OCI-LY7 (cell line): ENCODE measurements at places on chromosomes 3 and 15.

GRCh38 chr3:56052188-56052587 is 416.1 kb downstream of the ERC2 start:
- no peak for DNase-seq

DNA sequence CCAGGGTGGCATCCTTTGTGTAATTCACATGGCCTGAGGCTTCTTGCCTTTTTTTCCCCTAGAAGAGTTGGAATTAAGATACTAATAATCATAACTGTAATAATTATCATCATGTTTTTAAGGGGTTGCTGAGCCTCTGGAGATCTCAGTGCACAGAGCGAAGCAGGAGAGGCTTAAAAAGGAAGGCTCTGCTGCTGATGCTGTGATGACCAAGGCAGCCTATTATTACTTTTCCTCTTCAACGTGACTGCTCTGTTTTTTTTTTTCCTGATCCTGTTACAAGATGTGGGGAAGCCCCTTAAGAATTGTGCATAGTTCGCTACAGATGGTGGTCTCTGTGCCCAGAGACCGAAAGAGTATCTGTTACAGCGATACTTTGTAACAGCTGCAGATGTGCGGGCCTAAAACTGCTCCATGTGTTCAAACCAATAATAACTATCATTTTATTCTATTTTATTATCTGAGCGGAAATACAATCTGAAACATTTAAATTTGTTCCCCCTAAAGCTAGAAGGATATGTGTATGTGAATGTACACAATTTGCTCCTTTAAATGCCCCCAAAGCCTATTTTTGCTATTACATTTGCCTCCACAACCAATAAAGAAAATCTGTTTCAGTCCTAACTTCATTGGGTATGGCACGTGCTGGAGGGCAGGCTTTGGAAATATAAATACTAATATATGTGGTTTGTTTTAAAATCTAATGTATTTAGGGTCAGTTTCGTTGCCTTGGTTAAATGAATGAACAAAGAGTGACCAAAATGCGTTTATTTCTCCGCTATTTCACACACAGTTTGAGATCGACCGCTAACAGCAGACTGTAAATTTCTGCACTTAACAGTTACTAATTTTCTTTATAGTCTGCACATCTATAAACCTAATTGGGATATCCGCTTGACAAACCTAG is 4.6 kb downstream of the SHOX2 start:
- DNase-seq, result no peak

GRCh38 chr15:62439543-62440016 is 274.5 kb upstream of the C2CD4B start:
- no peak for DNase-seq

DNA sequence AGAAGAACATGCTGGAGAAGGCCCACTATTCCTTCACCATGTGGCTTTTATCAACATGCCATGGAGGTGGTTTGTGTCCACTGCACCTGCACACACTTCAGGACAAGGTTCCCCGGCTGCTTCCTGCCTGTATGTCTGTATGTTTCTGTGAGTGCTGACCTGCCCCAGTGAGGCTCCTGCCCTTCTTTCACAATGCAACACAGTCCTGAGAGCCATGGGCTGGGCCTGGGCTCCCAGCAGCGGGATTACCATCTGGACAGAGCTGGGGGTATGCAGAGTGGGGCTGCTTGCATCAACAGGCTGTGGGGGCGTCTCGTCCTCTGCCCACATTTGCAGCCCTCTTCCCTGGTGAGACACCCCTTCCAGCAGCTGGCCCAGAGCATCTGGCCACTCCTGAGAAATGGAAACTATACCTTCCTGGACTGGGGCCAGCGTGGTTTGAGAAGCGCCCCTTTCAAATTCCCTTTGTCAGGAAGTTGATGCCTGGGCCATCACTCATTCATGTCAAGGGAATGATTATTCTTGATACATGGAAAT is 29.3 kb upstream of the C15orf39 start:
- no peak for DNase-seq

DNA sequence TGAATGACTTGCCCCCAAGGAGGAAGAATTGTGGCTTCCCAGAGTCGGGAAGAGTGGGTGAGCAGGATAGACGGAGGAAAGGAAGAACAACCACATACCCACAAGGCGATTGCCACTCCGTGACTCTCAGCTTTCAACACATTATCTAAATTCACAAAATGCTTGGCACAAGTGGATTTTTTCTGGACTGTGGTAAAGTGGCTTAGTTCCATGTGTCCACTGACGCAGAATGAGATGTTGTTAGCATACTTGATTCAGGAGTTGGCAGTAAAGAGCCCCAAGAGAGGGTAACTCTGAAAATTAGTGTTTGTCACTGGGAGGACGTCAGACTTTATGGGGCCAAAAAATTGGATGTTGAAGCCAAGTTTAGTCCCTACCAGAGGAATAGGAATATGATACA is 198.8 kb upstream of the CTNNB1 start:
- no peak for DNase-seq

- no peak for DNase-seq
Observed at GRCh38 chr3:50170689-50171088, 15.6 kb downstream of the SEMA3F start.

DNA sequence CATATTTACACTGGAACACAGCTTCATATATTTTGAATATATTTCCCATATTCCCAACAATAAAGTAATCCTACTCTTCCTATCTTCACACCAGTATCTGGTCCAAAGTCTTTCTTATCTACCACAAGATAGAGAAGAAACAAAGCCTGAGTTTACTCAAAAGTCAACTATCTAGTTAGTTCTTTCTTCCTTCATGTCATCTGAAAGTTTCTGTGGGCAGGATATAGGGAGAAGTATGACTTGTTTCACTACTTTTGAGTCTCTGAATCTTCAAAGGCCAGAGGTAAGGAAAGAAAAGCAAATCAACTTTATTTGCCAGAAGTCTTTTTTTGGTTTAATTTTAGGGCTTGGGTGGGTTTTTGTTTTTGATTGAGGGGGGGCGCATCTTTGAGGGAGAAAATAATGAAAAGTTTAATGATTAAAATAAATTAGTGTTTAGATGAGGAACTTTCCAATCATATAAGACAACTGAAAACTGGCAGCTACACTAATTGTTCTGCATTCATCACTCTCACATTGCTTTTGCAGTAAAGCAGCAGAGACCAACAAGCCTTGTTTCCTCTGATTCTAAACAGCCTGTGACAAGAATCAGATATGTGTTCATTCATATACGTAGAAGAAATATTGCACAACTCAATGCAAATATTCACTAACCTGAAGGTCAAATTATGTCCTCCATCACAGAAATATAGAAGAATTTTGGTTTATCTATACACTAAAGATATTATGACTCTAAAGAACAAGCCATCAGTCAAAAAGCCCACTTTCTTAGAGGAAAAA is 421.4 kb downstream of the SHQ1 start:
- DNase-seq, result no peak

DNA sequence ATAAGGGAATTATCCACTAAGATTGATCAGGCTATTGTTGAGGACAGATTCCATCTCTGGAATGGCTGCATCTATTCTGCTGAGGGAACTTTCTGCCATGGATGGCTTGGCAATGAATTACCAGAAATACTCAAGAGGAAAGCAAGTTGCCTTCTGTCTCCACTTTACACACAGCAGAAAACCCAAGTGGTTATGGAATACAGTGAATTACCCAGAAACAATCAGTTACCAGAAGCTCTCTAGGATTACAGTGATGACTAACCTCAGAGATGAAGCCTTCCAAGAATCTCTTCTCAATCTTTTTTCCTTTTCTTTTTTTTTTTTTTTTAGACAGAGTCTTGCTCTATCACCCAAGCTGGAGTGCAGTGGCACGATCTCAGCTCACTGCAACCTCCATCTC is 183.3 kb downstream of the WDR76 start:
- DNase-seq, result no peak

DNA sequence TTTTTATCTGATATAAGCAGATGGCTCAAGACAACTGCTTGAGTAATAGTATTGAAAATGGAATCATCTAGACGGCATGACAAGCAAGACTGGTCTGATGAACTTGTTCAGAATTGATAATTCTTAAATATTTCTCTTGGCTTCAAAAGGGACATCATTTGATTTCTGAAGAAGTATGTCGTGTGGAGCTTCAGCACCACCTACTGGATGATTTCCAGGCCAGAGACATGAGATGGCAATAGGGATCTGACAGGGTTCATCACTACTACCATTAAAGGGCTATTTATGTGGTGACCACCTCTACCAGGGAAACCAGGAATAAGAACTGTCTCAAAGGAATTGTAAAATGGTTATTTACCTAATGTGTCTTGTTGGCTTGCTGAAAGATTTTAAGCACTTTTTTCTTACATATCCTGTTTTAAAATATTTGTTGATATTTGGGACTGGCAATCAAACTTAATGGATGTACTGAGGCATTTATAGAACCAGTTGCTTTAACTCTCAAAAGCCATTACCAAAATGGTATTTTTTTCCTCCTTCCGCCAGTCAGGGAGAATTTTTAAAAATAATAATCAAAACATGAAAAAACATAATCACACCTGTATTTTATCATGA is 99.5 kb upstream of the FAM98B start:
- peak; percentile 74 for DNase-seq

- no peak for DNase-seq
Observed at GRCh38 chr3:190051641-190052040, 69.1 kb downstream of the P3H2 start.

- no peak for DNase-seq
Observed at GRCh38 chr3:176928582-176928931, 268.7 kb downstream of the TBL1XR1 start.

- no peak for DNase-seq
Observed at GRCh38 chr3:113227146-113227545, 15.8 kb downstream of the BOC start.

DNA sequence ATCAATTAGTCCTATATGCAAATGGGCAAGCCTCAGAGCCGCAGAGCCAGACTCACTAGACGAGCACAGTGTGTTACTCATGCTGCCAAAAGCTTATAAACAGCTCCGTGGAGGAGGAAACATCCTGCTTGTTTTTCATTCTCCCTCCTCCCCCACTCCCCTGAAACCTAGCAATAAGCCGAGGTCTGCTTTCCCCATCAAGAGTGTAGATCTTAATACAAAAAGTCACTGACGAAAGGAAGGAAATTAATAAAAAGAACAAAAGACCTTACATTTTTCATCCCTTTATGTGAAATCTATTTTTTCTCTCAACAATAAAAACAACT is 88.5 kb downstream of the XXYLT1 start:
- DNase-seq, result no peak

DNA sequence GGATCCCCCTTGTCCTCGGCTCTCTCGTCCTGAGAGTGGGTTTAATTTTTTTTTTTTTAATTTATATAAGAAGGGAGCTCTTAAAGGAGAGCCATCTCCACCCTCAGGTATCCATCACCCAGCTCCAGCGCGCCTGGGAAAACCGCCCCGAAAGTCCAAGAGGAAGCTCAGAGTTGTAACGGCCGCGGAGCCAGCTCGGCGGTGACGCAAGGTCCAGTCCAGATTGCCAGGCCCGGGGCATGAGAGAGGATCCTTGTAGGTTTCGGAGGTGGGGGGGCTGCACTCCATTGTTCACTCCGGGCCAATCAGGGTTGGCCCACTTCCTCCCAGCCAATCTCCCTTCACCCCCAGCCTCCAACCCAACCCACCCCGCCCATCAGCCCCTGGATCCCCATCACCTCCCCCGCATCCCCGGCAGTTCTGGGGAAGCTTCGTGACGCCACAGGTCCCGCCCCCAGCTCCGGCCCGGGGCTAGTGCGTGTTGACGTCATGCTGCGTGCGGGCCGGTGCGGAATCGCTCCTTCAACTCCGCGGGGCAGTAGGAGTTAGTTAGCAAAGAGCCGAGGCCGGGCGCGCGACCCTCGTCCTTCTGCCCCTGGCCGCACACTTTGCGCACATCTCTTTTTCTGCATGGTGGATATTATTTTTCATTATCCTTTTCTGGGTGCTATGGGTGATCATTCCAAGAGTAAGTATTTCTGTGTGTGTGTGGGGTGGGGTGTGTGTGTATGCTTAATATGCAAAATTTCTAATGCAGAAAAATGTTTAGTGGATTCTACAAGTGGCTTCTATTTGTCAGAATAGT is at the start of gene ISL2:
TSS of gene ISL2 (plus strand) at position 520 of the 805 bp plus-strand sequence. CDS start at position 631, 111 bp downstream.
- peak; percentile 96 for DNase-seq

DNA sequence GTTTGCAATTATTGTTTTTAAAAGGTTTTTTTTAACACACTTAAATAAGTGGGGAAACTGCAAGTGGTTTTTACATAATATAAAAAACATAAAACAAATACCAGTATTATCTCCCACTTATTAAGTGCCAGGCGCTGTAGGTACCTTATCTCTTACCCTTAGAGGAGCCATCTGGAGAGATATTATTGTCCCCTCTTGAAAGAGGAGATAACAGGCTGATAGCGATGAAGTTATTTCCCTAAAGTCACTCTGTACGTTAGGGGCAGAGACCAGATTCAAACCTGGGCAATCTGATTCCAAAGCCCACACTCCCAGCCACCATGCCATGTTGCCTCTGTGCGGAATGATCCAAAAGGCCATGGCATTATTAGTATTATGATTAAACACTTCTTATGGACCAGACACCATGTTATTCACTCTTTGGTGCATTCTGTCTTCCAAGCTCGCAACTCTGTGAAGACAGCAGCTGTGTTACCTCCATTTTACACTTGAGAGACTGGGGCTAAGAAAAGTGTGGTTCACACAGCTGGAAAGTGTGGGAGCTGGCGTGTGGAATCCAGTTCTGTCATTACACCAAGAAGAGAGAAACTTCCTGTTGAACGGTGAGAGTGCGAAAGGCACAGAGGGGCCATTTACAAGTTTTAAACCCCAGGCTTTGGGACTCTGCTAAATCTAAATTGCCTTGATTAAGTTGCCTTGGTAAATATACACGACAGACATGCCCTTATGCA is 79.9 kb upstream of the MITF start:
- no peak for DNase-seq

- no peak for DNase-seq
Observed at GRCh38 chr3:16460886-16461285, 52.6 kb downstream of the RFTN1 start.

GRCh38 chr3:148970271-148970670 is 21.1 kb upstream of the GYG1 start:
- DNase-seq, result no peak

GRCh38 chr3:65836047-65836446 is 202.7 kb downstream of the MAGI1 start:
- DNase-seq, result no peak

GRCh38 chr3:150371741-150372254 is 36.3 kb upstream of the TSC22D2 start:
- no peak for DNase-seq

GRCh38 chr3:61331929-61332552 is 80.8 kb upstream of the FHIT start:
- no peak for DNase-seq
